Amniotic stem cell (primary cell): ENCODE measurements at places on chromosomes 7 and 10.
A peak's percentile ranks its signal among the peaks of the same experiment; 100 is the strongest.

GRCh38 chr7:13159003-13159402 lies 471.6 kb downstream of the ARL4A start:
- DNase-seq: no peak

- no peak for DNase-seq
Observed at GRCh38 chr7:50270531-50271018, 33.9 kb upstream of the IKZF1 start.

DNA sequence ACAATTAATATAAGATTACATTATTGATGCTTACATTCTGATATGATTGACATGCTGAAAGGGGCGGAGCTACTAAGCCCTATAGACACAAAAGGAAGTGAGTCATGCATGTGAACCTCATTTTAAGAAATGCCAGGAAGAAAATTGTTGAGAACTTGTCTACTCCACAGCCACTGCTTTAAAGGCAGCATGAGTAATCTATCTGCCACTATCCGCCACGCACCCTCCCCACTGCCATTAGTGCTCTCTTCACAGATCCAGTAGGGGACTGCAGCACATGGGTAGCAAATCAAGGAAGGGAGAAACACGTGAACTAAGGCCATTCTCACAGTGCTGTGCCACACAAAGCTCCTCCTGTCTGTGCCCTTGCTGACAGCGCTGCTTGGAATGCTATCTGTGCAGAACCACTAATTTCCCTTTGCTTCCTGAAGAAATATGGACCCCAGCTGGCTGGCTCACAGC lies 524.8 kb downstream of the GRM8 start:
- no peak for DNase-seq

DNA sequence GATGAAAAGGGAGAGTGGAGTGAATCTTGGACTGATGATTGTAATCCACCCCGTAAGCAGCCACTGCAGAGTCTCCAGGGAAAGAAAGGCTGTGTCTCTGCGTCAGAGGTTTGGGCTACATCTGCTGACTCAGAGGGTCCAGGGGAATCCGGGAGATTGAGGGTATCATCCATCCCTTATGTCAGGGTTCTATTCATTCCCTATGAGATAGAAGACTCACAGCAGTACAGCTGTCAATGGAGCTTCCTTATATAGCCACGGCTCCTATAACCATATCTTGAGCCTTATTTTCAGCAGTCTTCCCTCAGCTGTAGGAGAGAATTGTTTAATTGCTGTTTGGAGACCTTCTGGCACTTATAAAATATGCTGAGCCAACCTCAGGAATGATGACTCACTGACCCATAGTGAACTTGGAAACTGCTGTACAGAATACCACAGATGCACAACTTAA lies 558.2 kb upstream of the PFKP start:
- no peak for DNase-seq

- no peak for DNase-seq
Observed at GRCh38 chr10:109835257-109835656, 88.1 kb downstream of the XPNPEP1 start.

DNA sequence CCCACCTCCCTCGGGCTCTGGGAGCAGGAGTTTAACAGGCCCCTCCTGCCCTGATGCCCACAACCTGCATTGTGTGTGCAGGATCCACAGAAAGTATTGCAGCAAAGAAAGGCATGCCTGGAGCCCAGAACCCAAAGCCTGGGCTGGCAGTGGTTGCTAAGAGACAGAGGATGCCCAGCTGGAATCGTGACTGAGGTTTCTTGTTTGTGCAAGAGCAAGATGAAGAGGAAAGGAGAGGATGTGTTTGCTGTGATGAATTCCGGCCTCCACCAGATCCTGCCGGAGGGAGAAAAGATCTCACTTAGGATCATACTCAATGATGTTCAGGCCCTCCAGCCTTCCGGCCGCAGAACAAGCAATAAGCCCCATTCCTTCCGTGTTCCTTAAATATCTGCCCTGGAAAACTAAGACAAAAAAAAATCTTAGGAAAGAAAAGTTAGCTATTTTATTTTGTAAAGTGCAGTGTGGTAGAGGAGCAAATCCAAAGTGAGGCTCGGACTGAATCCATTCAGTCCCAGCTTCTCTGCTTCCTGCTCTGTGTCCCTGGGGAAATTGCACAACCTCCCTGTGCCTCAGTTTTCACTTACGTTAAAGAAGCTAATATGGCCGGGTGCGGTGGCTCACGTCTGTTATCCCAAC lies 57.1 kb downstream of the SLIT1 start:
- DNase-seq: no peak

- no peak for DNase-seq
Observed at GRCh38 chr7:34720289-34720688, 62.3 kb downstream of the NPSR1 start.

DNA sequence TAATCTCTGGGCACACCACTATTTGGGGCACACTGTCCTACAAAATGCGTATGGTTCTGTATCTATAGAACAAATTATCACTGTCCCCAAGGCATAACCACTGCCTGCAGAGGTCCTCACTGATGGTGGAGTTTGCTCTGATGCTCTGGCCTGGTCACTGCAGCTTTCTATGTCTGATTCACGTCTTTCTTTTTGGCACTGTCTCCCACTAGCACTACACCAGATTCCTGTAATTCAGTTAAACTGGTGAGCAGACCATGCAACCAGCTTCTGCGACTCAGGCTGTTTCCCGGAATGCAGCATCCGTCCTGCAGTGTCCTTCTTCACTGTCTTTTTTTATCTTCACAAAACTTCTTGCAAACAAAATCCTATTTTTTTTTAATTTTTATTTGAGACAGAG lies 112.8 kb downstream of the KLF6 start:
- DNase-seq: no peak

GRCh38 chr10:124654686-124655085 lies 89.5 kb downstream of the FAM53B start:
- DNase-seq: no peak

DNA sequence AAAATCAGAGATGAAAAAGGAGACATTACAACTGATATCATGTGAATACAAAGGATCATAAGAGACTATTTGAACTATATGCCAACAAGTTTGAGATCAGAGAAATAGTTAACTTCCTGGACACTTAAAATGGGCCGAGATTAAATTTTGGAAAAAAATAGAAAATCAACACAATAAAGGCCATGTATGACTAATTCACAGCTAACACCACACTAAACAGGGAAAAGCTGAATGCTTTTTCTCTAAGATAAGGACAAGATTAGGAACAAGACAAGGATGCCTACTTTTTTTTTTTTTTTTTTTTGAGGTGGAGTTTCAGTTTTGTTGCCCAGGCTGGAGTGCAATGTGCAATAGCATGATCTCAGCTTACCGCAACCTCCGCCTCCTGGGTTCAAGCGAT lies 151.4 kb upstream of the MAGI2 start:
- DNase-seq: no peak

- no peak for DNase-seq
Observed at GRCh38 chr10:53864846-53865245, 936.2 kb downstream of the PCDH15 start.

DNA sequence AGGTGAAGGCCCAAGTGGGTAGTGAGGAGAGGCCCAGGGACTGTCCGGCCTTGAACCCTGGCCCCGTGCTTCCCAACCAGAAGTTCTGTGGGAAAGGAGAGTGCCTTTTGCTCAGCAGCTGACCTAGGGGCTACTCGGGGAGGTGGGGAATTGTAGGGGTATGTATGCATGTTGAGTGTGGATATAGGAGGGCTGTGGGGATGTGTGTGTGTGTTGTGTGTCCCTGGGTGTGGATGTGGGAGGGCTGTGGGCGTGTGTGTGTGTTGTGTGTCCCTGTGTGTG lies 12.2 kb downstream of the EPHB6 start:
- DNase-seq: no peak

- no peak for DNase-seq
Observed at GRCh38 chr7:104296900-104297299, 31.5 kb upstream of the LHFPL3 start.

DNA sequence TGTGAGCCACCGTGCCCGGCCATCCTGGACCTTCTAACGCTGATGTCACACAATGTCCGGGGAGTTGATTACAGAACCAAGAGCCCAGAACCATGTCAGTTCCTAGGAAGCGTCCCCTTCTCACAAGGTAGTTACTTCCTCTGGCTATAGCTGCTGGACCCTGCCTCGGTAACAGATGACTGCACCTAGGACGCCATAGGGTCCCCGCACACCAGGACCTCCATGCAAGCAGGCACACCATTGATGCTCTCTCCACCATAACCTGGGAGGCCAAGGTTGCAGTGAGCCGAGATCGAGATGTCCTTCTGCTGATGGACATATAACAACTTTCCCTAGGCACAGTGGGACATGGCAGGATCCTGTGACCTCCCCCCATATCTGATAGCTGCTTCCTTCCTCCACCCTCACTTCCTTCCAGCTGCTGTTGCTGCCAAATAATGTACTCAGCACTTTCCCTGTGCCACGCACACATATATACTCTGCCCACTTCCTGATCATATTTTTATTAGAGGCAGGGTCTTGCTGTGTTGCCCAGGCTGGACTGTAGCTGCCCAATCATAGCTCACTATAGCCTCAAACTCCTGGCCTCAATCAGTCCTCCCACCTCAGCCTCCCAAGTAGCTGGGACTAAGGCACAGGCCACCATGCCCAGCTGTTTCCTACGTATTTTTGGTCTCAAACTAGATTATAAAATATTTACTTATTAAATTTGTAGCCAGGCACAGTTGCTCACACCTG lies 3.5 kb upstream of the SNX8 start:
- no peak for DNase-seq

DNA sequence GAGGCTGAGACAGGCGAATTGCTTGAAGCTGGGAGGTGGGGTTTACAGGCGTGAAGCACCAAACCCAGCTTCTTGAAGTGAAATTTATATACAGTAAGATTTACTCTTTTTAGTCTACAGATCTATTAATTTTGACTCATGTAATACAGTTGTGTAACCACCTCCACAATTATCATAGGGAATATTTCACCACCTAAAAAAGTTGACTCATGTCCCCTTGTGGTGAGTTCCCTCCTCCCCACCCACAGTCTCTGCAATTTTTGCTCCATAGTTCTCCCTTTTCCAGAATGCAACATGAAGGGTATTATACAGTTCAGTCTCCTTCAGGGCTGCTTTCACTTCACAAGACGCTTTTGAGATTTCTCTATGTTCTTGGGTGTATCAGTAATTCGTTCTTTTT lies 156.8 kb downstream of the FAM107B start:
- DNase-seq: no peak

DNA sequence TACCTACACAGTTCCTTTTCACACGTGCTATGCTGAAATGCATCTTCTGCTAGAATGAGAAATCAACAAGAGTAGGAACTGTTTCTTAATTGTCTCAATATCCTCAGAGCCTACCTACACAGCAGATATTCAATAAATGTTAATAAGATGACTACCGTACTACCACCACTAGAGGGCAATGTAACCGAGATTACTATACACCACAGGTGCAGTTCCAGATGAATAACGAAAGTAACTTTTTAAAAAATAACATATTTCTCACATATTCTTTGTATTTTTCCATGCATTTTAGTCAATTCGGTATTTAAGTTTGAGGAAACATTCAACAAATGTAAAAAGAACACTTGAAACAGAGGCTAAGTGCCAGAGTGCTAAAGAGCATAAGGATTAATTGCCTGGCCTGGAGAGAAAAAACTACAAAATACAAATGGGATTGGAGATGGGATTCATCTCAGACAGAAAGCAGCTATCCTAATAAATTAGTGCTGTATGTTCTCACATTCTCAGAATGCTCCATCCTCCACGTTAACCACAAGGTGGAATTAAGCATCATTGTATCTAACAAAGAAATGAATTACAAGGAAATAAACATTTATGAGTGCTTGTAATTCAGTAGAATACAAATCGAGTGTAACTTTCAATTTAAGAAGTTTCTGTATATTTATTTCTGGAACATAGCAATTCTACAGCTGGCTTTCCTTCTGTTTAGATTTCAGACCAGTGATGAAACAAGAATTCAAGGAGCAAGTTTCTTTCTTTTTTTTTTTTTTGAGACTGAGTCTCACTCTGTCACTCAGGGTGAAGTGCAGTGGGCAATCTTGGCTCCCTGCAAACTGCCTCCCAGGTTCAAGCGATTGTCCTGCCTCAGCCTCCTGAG lies 20.3 kb upstream of the HECTD2 start:
- DNase-seq: peak; percentile 67

DNA sequence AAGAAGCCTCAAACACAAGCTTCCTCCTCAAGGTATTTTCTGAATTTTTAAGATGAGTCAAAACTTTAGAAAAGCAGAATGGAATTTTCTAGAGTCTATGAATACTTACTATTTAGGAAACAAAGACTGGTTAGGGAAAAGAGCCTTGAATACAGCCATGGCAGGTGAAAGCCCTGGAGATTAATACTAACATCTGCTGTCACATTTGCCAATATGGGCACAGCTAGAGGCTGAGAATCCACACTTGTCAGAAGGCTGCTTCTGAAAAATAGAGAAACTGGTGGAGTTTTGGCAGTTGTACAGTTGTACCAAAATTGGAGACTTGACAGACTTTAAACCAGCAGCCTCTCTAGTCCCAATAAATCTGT lies 24.3 kb upstream of the CNNM1 start:
- no peak for DNase-seq

DNA sequence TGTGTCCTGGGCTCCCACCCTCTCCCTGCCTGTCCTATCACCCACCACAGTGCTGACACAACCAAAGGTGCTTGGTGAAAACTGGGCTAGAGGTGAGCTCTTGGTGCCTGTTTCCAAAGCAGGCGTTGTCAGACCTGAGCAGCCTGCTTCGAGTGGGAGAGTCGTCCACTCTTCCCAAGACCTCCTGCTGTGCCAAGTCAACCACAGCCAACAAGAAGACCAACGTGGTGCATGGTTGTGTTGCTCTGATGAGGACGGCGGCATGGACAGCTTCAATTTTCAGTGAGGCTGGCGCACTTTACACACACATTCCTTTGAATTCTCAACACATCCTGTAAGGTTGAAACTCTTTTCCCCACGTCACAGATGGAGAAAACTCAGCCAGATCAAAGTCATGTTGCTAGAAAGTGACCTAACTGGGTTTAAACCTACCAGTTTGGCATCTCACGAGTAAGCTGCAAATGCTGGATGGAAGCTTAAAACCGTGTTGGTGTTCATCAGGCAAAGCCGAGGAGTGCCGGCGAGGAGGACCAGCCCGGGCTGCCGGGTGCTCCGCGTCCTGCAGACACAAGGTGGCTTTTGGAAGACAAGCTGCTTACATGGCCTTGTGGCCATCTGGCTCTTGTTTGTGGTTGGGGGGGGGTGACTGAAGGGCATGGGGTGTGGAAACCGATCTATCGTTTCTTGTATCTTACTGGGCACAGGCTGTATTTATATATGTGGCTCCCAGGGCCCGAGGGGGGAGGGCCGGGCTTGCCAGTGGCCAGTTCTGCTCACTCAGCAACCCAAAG lies 39.3 kb downstream of the INSIG1 start:
- no peak for DNase-seq

- DNase-seq: peak; percentile 20
Observed at GRCh38 chr7:134514663-134515062, 12.7 kb upstream of the AKR1B10 start.

GRCh38 chr10:21030091-21030490 lies 133.0 kb upstream of the NEBL start:
- DNase-seq: no peak

DNA sequence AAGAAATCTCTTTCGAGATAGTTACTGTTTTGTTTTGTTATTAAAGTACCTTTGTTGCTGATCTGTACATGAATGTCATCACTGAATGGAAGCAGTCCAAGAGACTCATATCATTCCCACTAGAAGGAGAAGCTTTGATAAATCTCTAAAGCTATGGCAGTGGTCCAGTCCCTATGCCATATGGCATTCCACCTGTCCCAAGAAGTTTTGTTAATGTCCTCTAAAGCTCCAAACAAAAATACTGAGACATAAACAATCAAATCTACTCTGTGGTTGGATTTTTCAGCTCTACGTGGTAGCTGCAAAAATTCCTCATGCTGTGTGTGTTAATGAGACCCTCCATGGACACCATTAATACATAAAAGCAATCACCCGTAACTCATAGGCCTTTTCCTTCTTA lies 94.1 kb downstream of the LRRN3 start:
- DNase-seq: no peak

- no peak for DNase-seq
Observed at GRCh38 chr10:31756729-31757110, 171.9 kb downstream of the ARHGAP12 start.
